ENCODE measurements at places on chromosomes 3 and 15. TPM values are rescaled to one million over a fixed set of nuclear protein-coding genes. Genes with fewer than 3 reads are reported as not detected.

DNA sequence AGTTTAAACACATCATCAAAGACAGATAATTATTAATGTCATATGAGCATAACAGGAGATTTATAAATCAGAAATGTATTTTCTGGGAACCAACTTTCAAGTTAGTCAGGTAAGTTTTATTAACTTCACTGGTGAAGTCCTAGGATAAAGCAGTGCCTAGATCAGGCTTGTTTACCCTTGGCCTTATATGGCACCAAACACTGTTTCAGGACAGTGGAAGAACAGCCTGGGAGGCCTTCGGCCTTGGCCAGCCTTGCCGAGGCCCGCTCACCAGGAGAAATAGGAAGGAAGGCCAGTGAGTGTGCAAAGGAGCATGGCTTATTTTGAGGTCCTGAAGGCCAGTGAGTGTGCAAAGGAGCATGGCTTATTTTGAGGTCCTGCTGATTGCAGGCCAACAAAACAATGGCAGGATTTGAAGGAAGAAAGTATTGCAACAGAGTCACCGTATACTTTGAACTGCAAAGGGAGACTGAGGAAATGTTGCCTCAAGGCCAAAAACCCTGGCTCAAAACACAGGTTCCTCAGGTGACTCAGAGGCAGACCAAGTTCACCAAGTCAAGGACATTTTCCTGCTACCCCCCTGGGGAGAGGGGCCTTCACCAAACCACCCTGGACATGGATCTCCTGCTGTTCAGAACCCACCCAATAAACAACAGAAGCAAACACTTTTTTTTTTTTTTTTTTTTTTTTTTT is 174.3 kb downstream of the TP63 start:
- H3K4me3 ChIP-seq = no peak overlapping the region
- H3K27ac ChIP-seq = no peak overlapping the region
- H3K36me3 ChIP-seq = no peaks in the 10 kb centered on the region
- no peaks in the 10 kb centered on the region for H3K4me1 ChIP-seq

The FGD5 gene
- polyA plus RNA-seq = not detected

- H3K27me3 ChIP-seq = no peaks in the 10 kb centered on the region
- peak overlapping the region; percentile 78 for H3K4me3 ChIP-seq
- DNase-seq = no peak
- no peaks in the 10 kb centered on the region for H3K36me3 ChIP-seq
Measured at GRCh38 chr15:78761020-78761419, 50.2 kb downstream of the ADAMTS7 start.

DNA sequence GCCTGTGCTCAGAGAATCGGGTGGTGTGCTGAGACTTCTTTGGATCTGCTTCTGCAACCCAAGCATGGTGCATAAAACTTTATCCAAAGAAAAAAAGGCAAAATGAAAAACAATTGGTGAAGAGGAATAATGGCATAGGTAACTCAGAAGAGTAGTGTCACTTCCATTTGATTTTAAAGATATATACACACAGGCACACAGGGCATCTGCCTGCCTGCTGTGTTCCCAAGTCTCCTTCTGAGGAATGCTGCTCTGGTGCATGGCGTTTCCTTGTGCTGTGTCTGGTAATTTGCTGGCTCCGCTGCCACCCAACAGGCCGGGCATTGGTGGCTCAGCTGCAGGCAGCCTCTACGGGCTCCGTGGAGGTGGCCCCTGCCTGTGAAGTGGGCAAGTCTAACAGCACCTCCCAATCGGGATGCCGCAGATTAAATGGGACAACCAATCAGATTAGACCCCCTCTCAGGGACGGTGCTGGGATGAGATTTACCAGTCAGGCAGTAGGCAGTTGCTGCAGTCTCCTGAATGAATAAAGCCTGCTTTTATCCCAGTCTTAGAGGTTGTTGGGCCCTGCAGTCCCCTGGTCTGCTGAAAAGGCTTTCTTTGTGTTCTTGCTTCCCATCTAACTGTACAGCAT is 253.7 kb upstream of the RASGRP1 start:
- no peak overlapping the region for H3K4me3 ChIP-seq
- peaks cover 22% of the 10 kb centered on the region for H3K27me3 ChIP-seq
- H3K27ac ChIP-seq = peak overlapping the region; percentile 42
- no peak for DNase-seq
- no peaks in the 10 kb centered on the region for H3K36me3 ChIP-seq
- no peaks in the 10 kb centered on the region for H3K4me1 ChIP-seq

GRCh38 chr3:45612918-45613602 is 18.5 kb downstream of the LIMD1 start:
- no peaks in the 10 kb centered on the region for H3K27me3 ChIP-seq
- peak overlapping the region; percentile 67 for H3K4me3 ChIP-seq
- H3K27ac ChIP-seq = peak overlapping the region; percentile 44
- peaks cover 84% of the 10 kb centered on the region for H3K4me1 ChIP-seq

GRCh38 chr15:57205027-57205855 is 171.1 kb upstream of the CGNL1 start:
- no peak overlapping the region for H3K4me3 ChIP-seq
- no peaks in the 10 kb centered on the region for H3K27me3 ChIP-seq
- peak overlapping the region; percentile 24 for H3K27ac ChIP-seq
- no peak for DNase-seq

DNA sequence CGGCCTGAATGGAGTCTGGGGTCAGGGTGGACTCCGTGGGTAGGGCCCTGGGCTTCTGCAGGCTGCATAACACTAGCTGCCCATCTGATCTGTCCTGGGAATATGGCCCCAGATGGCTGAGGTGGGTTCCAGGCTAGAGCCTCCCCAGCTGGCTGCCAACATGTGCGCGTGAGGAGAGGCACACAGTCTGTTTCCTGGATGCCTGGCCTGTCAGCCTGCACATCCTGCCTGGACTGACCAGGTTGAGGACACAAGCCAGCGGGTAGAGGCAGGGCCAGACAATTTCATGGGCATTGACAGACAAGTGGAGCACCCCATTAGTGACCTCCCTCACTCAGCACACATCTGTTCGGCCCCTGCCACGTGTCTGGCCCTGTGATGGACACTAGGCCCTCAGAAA is 29.8 kb upstream of the RPL29 start:
- peak overlapping the region; percentile 22 for H3K27ac ChIP-seq
- peaks cover 14% of the 10 kb centered on the region for H3K4me1 ChIP-seq
- H3K4me3 ChIP-seq = no peak overlapping the region
- H3K27me3 ChIP-seq = no peaks in the 10 kb centered on the region
- H3K36me3 ChIP-seq = no peaks in the 10 kb centered on the region

The SCN5A gene
- polyA plus RNA-seq = not detected

DNA sequence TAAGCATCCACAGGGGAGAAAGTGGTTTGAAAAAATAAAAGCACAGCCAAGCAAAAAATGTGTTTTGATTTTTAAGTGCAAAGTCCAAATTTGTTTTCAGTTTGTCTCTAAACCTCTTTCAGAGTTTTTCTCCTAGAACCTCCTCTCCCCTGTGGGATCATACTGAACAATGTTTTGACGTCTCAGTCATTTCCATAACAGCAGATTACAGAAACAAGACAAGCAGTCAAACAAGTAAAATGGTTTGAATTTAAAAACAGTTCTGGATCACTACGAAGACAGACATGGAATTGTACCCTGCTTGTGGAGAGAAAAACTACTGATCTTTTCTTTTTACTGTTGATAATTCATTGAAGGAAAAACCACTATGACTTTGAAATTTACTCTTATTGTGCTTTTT is 245.7 kb upstream of the CNTN4 start:
- H3K27me3 ChIP-seq = no peaks in the 10 kb centered on the region
- no peak overlapping the region for H3K27ac ChIP-seq
- H3K4me1 ChIP-seq = no peaks in the 10 kb centered on the region
- no peaks in the 10 kb centered on the region for H3K36me3 ChIP-seq
- H3K4me3 ChIP-seq = no peak overlapping the region
- no peak for DNase-seq

GRCh38 chr3:159418571-159419526 is 569.8 kb upstream of the IL12A start:
- no peak overlapping the region for H3K27ac ChIP-seq
- H3K36me3 ChIP-seq = no peaks in the 10 kb centered on the region
- no peak overlapping the region for H3K4me3 ChIP-seq
- no peaks in the 10 kb centered on the region for H3K27me3 ChIP-seq
- DNase-seq = no peak

DNA sequence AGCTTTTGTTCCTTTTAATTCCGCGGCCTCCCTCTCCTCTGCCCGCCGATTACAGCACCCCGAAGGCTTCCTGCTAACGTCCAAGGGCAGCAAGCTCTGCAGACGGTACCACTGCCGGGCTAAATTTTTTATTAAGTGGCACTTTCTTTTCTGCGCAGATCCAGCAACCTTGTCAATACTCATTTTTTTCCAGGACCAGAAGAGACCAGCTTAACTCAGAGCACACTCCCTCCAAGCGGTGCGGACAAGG is 542 bp upstream of the MEIS2 start:
- peaks cover 56% of the 10 kb centered on the region for H3K4me1 ChIP-seq
- peak overlapping the region; percentile 94 for H3K4me3 ChIP-seq
- peak; percentile 4 for DNase-seq
- peak overlapping the region; percentile 83 for H3K27ac ChIP-seq
- H3K27me3 ChIP-seq = peaks cover 89% of the 10 kb centered on the region
- H3K36me3 ChIP-seq = peaks cover 48% of the 10 kb centered on the region

- no peak overlapping the region for H3K4me3 ChIP-seq
- peaks cover 37% of the 10 kb centered on the region for H3K4me1 ChIP-seq
- H3K27ac ChIP-seq = peak overlapping the region; percentile 89
- no peaks in the 10 kb centered on the region for H3K27me3 ChIP-seq
Measured at GRCh38 chr3:113634782-113635474, 61.5 kb downstream of the USF3 start.

The FEZF2 gene
- polyA plus RNA-seq = not detected

- H3K4me1 ChIP-seq = no peaks in the 10 kb centered on the region
- H3K27ac ChIP-seq = no peak overlapping the region
- DNase-seq = no peak
- H3K36me3 ChIP-seq = no peaks in the 10 kb centered on the region
- no peaks in the 10 kb centered on the region for H3K27me3 ChIP-seq
Measured at GRCh38 chr3:141863491-141863890, 13.0 kb upstream of the ATP1B3 start.

The CIP2A gene
- polyA plus RNA-seq = 3.9 TPM

DNA sequence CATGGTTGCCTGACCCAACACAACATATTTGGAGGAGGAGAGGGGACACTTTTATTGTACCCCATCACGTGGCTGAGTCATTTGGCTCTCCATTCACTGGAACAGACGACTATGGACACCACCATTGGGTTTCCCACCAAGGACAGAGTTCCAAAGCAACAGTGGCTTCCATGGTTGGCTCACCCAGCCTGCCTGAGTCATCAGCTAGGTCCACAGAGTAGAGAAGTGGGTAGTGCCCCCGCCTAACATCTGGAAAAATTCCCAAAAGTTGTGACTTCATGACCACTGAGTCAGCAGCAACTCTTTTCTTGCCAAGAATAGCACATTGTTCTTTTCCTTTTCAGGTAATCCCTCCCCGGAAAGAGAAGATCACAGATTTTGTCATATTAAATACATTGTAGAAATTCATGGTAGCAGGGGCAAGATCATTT is 3.0 kb upstream of the PPP1R2 start:
- no peaks in the 10 kb centered on the region for H3K36me3 ChIP-seq
- peaks cover 71% of the 10 kb centered on the region for H3K4me1 ChIP-seq
- peak overlapping the region; percentile 76 for H3K4me3 ChIP-seq
- H3K27me3 ChIP-seq = no peaks in the 10 kb centered on the region

DNA sequence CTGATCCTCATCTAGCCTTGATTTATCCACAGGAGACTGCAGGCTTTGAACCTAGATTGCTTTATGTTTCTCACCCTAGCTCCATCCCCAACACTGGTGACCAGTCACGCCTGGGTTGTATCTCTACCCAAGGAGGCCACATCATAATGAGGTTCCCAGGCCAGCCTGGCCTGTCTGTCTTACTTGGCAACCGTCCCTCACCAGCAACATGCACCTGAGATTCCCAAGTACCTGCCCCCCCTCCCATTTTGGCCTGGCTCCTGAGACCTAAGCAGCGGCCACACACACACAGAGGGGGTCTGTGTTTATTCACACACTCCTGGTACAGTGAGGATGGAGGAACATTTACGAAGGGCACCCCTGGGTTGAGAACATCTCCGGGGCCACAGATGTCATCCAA is 2.4 kb downstream of the CAMK2N2 start:
- no peak overlapping the region for H3K4me3 ChIP-seq
- no peak for DNase-seq
- H3K4me1 ChIP-seq = peaks cover 24% of the 10 kb centered on the region
- no peaks in the 10 kb centered on the region for H3K36me3 ChIP-seq
- peaks cover 27% of the 10 kb centered on the region for H3K27me3 ChIP-seq

- no peak for DNase-seq
- peaks cover 24% of the 10 kb centered on the region for H3K27me3 ChIP-seq
- H3K4me1 ChIP-seq = peaks cover 3% of the 10 kb centered on the region
- no peaks in the 10 kb centered on the region for H3K36me3 ChIP-seq
- no peak overlapping the region for H3K27ac ChIP-seq
Measured at GRCh38 chr3:9301091-9301490, 51.6 kb upstream of the SRGAP3 start.

The LDHAL6B gene
- polyA plus RNA-seq = 0.23 TPM

DNA sequence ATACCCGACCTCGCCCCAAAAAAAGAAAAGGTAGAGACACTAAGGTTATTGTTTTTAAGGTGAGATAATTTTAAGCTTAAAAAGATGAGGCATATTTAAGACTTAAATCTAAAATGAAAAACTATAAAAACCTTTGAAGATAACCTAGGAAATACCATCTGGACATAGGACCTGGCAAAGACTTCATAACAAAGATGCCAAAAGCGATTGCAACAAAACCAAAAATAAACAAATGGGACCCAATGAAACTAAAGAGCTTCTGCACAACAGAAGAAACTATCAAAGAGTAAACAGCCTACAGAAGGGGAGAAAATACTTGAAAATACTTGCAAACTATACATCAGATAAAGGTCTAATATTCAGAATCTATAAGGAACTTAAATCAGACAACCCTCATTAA is 80.9 kb downstream of the TMCC1 start:
- H3K36me3 ChIP-seq = peaks cover 14% of the 10 kb centered on the region
- H3K4me1 ChIP-seq = peaks cover 8% of the 10 kb centered on the region
- H3K27me3 ChIP-seq = no peaks in the 10 kb centered on the region
- no peak overlapping the region for H3K4me3 ChIP-seq
- H3K27ac ChIP-seq = no peak overlapping the region

- DNase-seq = no peak
- H3K27ac ChIP-seq = no peak overlapping the region
- H3K36me3 ChIP-seq = peaks cover 31% of the 10 kb centered on the region
- H3K27me3 ChIP-seq = no peaks in the 10 kb centered on the region
- H3K4me1 ChIP-seq = peaks cover 43% of the 10 kb centered on the region
Measured at GRCh38 chr3:14188041-14188754, 9.6 kb downstream of the LSM3 start.

GRCh38 chr3:45491344-45491743 is 103.0 kb downstream of the LARS2 start:
- H3K27ac ChIP-seq = no peak overlapping the region
- peaks cover 16% of the 10 kb centered on the region for H3K36me3 ChIP-seq
- H3K4me1 ChIP-seq = no peaks in the 10 kb centered on the region
- DNase-seq = no peak

Measured in naive B cell (primary cell).